ENCODE measurements at places on chromosomes 6 and 20.

DNA sequence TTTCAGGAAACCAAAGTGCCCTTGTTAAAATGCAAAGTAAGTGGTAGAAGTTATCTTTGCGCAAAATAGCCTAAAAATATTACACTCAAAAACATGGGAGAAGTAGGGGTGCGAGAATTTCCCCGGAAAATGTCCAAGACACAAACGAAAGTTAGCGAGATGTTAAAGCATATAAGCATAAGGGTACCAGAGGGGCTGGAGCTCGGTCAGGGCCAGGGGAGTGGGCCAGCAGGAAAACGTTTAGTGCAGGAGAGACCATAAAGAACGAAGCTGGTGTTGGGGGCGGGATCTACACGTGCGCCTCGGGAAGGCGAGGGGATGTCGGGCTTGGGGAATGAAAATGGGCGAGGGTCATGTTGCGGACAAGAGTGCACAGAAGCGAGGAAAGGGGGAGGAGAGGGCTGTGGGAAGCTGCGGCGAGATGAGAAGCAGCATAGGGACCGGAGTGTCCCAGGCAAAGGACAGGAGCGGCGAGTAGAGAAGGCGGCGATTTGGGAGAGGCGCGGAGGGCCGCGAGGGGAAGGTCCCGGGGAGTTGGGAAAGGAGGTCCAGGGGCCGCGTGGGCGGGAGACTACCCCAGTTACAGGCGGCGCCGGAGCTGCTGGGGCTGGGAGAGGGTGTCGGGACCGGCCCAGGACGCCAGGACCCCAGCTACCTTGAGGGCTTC, 600 bp downstream of the XPO5 start:
- DNase-seq: no peak

- DNase-seq: no peak
Observed at GRCh38 chr6:19697744-19698290, 139.4 kb upstream of the ID4 start.

GRCh38 chr6:149267072-149267471, 50.4 kb upstream of the TAB2 start:
- no peak for DNase-seq

DNA sequence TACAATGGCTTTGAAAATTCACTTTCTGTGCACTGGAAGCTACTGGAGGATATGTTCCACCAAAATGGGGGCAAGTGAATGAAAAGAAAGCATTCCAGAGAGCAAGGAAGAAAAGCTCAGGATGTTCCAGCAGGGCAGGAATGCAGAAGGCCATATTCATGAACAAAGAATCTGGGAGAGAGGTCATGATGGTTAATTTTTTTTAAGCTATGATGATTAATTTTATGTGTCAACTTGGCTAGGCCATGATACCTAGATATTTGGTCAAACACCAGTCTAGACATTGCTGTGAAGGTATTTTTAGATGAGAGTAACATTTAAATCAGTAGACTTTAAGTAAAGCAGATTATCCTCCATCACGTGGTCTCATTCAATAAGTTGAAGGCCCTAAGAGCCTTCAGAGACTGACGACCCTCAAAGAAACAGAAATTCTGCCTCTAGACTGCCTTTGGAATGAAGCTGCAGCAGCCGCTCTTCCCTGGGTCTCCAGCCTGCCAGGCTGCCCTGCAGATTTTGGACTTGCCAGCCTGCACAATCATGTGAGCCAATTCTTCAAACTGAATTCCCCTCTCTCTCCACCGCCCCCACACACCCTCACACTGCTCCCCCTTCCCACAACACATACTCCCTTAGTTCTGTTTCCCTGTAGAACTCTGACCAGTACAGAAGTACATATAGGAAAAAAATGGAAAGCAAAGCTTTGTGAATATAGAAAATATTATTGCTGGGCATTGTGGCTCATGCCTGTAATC, 20.1 kb upstream of the GCM1 start:
- no peak for DNase-seq

DNA sequence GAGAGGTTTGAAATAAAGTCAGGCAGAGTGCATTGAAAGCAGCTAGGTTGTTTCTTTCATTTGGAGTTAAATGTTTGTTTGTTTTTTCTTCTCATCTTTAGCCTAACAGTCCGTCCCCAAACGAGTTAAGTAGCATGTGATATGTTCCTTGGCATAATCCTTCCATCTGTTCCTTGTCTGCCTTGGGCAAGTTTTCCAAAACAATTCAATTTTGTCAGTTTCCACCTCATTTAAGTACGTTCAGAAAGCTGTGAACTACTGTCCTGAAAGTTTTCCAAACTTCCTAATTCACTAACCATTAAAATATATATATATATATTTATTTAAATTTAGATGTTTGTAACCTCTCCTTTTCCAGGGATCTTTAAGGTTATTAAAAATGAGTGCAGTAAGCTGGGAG, 61.8 kb upstream of the HDAC2 start:
- no peak for DNase-seq

DNA sequence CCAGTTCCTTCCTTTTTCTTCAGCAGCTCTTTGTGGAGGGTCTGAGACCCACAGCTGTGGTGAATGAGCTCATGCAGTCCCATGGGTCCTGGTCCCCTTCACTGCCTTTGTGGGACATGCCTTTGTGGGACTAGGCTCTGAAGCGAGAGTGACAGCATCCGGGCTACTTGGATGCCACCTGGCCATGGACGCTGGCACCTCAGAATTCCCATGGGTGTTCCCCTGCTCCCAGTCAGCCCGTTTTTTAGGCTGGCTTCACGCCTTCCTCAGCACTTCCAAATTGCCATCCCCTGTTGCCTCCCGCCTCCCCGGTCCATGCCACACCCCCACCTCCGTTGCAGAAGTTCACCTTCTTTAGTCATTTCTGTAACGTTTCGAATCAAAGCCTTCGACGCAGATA, 45.1 kb downstream of the RAMACL start:
- DNase-seq: no peak

GRCh38 chr6:37940074-37940847, 120.7 kb downstream of the ZFAND3 start:
- no peak for DNase-seq

DNA sequence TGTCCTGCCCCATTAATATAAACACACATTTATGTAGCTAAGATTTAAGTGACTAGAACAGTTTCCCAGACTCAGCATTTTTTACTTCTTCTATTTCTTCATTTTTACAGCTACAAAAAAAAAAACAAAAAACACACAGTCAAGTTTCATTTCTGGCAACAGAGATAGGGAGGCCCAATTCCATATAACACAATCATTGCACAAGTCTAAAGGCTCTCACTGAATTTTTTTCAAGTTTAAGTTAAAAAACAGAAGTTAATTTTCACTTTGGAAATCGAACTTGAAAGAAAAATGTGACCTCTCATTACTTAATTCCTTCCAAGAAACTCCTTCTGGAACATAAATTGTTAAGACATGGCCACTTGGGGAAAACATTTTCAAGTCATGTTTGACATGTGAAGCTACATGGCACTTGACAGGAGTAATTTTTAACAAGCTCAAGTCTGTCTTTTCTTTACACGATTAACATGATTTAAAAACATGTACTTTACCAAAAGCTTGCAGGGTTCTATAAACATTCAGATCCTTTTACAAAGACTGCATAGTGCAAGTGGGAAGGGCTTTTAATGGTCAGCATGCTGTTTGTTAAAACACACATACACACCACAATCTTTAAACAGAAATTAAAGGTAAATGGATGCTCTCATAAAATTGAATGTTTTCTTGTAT, 100.1 kb upstream of the CCDC28A start:
- no peak for DNase-seq

GRCh38 chr6:111600588-111601445, 4.9 kb downstream of the TRAF3IP2 start:
- no peak for DNase-seq

- DNase-seq: no peak
Observed at GRCh38 chr6:47714802-47715201, 16.4 kb downstream of the ADGRF4 start.

- DNase-seq: no peak
Observed at GRCh38 chr6:100455230-100456124, 9.2 kb downstream of the SIM1 start.

DNA sequence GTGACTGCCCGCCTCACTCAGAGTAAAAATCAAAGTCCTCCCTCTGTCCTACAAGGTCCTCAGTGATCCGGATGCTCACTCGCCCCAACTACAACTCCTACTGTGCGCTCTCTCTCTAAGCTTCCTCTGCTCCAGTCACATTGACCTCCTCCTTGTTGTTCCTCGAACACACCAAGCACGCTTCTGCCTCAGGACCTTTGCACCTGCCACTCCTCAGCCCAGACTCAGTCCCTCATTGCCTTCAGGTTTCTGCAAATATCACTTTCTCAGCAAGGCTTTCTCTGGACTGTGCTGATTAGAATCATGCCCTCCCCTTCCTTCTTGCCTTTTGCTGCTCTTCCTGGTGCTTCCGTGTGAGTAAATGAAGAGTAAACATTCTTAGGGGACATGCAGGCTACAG, 41.6 kb downstream of the SULF2 start:
- no peak for DNase-seq

- no peak for DNase-seq
Observed at GRCh38 chr6:153130515-153131036, 506 bp downstream of the RGS17 start.

DNA sequence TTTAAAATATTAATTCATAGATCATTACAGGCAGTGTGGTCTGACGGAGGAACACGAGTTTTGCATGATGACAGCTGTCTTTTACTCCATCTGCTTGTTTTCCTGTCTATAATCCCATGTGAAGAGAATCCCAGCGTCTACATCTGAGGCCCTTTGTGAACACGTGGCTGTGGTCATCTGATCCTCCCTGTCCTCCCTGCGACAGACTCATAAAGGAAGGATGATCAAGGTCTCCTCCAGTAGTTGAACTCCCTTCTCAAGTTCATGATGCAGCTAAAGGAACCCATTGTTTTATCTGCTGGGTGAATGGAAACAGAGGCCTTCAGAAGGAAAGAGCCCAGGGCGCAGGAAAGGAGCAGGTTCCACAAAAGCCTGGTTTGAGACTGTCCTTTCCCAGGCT, 435.8 kb upstream of the JARID2 start:
- peak; percentile 77 for DNase-seq

DNA sequence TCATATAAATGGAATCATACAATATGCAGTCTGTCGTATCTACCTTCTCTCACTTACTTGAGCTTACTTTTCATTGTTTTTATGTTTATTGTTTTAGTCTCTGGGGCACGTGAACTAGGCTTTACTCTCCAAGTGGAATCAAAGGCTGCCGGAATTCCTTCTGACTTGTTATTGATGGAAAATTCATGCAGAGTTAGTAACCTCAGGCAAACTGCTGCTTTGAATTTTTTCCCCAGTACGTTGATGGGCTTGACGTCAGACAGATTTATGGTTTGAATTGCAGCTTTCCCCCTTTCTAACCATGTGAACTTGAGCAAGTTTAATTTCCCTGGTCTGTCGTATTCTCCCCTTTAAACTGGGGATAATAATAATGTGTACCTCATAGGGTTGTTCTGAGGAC, 68.6 kb downstream of the ZDHHC14 start:
- DNase-seq: no peak

DNA sequence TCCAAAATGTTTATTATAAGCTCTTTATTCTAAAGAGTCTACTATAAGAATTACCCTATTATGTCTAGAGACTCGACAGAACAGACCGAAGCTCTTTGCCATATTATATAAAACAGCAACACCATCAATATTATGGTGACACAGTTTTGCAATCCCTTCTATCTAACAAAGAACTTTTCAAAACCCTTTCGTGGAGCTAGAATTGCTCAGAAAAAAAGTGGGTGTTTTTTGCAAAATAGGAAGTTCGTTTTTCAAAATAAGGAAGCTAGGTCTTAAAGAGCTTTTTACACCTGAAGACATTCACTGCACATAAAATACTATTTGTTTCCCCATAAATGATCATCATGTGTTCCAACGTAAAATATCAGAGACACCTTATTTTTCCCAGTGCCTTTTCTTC, 240.0 kb downstream of the FOXC1 start:
- DNase-seq: no peak

DNA sequence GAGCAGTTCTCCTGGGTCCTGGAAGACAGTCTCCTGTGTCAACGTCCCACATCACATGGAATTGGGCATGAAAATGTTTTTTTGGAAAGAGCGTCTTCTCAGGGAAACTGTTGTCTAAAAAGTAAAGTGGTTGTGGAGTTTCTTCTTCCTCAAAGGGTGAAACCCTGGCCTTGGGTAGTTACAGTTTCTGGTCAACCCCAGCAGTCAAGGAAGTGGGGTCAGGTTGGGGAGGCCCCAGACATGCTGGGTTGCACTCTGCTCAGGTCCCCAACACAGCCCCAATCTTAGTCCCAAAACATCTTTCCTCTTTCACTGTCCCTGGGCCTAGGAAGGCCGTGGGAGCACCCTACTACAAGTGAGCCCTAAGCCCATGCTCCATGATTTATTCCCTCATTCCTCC, 996 bp upstream of the NFKBIE start:
- DNase-seq: no peak

GRCh38 chr6:84260926-84261325, 33.5 kb upstream of the CEP162 start:
- no peak for DNase-seq

GRCh38 chr20:62662422-62662821, 20.1 kb downstream of the SLCO4A1 start:
- DNase-seq: no peak

DNA sequence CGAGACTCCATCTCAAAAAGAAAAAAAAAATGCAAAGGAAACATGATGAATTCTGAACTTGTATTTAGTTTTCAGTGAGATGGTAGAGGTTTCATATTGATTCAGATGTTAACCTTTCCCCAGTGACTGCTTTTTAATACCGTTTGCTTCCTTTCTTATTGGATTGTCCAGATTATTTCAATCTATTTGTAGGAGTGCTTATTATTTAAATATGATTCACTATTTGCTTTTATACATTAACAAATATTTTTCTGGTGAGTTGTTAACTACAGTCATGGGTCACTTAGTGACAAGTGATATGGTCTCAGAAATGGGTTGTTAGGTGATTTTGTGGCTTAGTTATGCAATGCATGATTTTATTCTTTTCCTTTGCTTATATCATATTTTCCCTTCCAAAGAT, 8.4 kb downstream of the PI3 start:
- no peak for DNase-seq

GRCh38 chr20:36268440-36269342, 32.4 kb downstream of the AAR2 start:
- DNase-seq: no peak

- DNase-seq: no peak
Observed at GRCh38 chr6:96889146-96889545, 8.5 kb downstream of the NDUFAF4 start.

- no peak for DNase-seq
Observed at GRCh38 chr6:40328986-40329545, 258.1 kb downstream of the LRFN2 start.

- no peak for DNase-seq
Observed at GRCh38 chr6:89081129-89081422, 525 bp downstream of the PNRC1 start.

DNA sequence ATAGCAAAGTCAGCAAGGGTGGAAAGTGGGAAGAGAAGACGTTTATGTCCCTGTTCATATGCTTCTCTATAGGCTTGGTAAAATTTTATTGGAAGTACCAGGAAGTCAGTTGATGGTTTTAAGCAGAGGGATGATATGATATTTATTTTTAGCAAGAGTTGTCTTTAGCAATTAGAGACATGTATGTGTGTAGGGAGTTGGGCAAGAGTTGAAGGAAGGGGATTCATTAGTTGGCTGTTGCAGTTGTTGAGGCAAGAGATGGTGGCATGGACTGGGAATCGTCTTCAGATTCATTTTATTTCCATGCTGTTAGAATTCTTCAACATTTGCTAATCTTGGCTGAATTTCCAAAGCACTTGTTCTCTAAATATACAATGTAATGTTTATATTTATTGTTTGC, 85.6 kb downstream of the QKI start:
- no peak for DNase-seq

All from NCI-H524 treated with DMSO at 0.1 percent for 48 hours (cell line).